Activated CD4-positive, alpha-beta memory T cell treated with anti-CD3 and anti-CD28 coated beads, Interleukin-2, amount 10 ng/mL, durations not matched to agents 7 days and 5 days (primary cell): ENCODE measurements at places on chromosomes 1 and 21. TPM values are rescaled to one million over a fixed set of nuclear protein-coding genes. Genes with fewer than 3 reads are reported as not detected.

KIF17 gene
- not detected for total RNA-seq

XCL2 gene
- not detected for total RNA-seq

OR2G6 gene
- total RNA-seq: not detected

PTGFR gene
- not detected for total RNA-seq

GCSAML gene
- not detected for total RNA-seq

DNA sequence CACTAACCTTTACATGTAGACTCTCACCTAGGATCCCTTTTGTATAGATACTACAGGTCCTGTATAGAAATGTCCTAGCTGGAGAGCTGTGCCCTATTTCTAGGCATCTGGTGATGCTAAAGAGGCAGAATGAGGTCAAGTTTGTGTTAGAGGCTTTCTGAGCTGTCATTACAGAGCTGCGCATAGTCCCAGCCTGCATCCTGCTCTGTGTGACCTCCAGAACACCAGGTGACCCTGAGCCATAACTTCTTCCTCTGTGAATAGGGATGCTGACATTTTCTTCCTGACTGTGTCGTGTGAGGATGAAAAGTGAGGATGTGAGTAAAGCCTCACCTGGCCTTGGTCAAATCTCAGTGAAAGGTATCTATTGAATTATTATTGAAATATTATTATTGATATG, 66.3 kb downstream of the GLUL start:
- no peak for DNase-seq

- no peak for DNase-seq
Observed at GRCh38 chr1:66025188-66025587, 232.5 kb downstream of the PDE4B start.

DNA sequence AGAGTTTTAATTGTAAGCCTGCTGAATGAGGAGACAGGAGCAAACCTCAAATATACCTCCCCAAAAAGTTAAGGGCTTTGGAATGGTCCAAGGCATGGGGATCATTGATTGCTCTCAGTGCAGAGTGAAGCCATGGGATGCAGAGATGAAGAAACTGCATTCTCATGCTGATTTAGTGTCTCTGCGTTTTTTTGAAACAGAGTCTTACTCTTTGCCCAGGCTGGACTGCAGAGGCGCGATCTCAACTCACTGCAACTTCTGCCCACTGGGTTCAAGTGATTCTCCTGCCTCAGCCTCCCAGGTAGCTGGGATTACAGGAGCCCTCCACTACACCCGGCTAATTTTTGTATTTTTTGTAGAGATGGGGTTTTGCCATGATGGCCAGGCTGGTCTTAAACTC, 99.3 kb upstream of the ETV3 start:
- no peak for DNase-seq

GRCh38 chr1:19222979-19223824, 13.1 kb upstream of the UBR4 start:
- no peak for DNase-seq

DNA sequence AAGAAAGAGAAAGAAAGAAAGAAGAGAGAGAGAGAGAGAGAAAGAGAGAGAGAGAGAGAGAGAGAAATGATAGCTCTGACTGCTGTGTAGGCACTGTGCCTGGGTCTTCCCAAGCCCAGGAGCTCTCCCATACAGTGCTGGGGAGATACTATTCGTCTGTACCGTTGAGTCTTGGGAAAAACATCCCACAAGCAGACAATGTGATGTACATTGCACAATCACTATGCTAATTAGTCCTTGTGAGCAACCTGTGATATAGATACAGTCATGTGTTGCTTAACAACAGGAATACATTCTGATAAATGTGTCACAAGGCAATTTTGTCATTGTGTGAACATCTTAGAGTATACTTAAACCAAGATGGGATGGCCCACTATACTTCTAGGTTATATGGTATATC, 381.0 kb downstream of the HHAT start:
- DNase-seq: no peak

- no peak for DNase-seq
Observed at GRCh38 chr1:33876970-33877650, 13.2 kb downstream of the HMGB4 start.

DNA sequence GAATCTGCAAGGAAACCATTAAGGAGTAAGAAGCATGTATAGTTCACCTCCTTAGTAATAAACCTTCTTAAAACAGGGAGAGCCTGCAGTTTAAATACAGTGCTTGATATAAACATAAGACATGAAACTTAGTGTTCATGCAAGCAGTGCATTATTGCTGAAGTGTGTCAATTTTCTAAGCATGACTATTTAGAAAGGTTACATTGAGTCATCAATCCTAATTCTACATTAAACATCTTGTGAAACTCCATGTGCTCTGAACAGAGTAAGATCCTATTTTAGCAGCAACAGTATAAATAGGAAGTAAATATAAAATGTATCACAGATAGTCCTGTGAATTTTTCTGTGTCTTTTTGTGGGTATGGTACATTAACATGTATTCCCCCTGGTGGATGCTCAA, 135.5 kb downstream of the ESRRG start:
- no peak for DNase-seq

- DNase-seq: no peak
Observed at GRCh38 chr1:60390593-60391282, 317.2 kb upstream of the C1orf87 start.

GRCh38 chr1:109350655-109351054, 43.8 kb upstream of the MYBPHL start:
- DNase-seq: no peak

DNA sequence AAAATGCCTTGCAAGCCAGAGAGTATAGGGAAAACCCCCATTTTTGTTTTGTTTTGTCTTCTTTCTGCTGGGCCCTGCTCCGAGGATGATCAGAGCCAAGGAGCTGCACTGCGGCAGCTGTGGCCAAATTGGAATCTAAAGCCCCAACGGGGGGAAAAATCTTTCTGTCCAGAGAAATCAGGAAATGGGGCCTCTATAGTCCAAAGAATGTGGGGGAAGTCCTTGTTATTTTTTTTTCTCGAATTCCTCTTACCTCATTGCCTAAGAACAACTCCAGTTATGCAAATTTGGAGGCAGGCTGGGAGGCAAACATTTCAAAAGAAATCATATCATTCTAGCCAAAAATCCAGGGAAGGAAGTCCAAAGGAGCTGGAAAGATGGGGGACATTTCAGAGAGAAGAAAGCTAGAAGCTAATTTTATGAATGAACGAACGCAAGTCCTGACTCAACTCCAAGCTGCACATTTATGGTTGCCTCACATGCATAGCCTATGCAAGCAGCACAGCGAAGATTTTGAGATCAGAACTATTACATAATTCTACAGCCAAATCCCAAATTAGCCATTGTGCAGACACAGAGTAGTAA, 263.2 kb downstream of the KCTD3 start:
- no peak for DNase-seq

DNA sequence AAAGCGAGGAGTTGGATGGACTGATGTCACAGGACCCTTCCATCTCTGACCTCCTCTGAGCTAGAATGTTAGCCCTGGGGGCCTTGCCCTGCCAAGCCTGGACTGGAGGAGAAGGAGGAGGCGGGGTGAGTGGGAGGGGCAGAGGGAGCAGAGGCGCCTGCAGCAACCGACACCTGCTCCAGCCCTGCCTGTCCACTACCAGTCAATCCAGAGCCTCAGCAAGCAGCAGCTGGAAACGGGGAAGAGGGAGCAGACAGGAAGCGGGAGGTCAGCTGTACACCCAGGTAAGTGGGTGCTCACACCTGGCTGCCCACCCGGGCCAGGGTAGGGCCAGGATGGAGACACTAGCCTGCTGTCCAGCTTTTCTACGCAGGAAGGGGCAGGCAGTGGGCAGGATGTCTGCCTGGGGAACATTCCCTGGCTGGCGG, at the start of gene IGFN1:
IGFN1 (plus strand) TSS at position 201 of the 428 bp plus-strand sequence. CDS start 2,470 bp downstream, outside the sequence.
- DNase-seq: no peak

GRCh38 chr1:179023946-179024650, 1.6 kb upstream of the FAM20B start:
- DNase-seq: no peak
